ENCODE measurements at places on chromosomes 4 and X.

GRCh38 chrX:104045642-104046041 lies 5.9 kb downstream of the H2BW2 start:
- no peak for DNase-seq

DNA sequence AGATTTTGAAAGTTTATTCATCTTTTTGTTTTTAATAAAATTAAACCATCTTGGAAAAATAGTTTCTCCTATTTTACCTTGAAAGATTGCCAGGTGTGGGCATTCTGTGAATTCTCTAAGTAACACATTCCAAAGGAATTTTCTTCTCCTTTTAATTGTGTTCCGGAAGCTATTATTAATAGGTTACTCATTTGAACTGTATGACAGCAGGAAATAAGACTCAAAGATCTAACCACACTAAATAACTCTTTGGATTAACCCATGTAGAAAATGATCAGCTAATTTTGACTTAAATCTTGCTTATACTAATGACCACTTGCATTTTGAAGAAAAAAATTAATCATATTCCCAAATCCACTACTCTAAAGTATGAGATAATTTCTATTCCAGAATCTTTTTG lies 17.6 kb upstream of the CCNI start:
- no peak for DNase-seq

GRCh38 chr4:68369142-68369805 lies 19.4 kb upstream of the YTHDC1 start:
- no peak for DNase-seq

GRCh38 chr4:111960241-111960667 lies 185.0 kb upstream of the FAM241A start:
- no peak for DNase-seq

GRCh38 chr4:89427782-89428181 lies 120.2 kb upstream of the GPRIN3 start:
- DNase-seq: no peak

GRCh38 chr4:2929469-2929868 lies 33.7 kb downstream of the NOP14 start:
- DNase-seq: no peak

GRCh38 chr4:32032136-32032672 lies 1312.0 kb downstream of the PCDH7 start:
- no peak for DNase-seq

DNA sequence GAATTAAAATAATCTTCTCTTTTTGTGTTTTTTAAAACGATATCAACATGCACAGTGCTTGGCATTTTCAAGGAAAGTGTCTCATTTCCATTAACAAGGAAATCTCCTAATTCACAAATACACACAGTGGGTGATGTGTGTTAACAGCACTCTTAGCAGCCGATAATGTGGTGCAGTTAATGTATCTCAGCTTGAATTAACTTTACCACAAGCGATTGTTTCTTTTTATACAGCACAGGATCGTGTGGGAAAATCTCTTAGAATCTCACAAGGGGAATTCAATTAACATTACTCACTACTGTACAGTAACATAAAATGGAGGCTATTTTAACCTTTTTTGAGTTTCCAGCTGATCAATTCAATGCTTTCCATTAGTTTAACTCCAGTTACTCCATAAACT lies 1841.9 kb downstream of the STIM2 start:
- DNase-seq: no peak

GRCh38 chrX:24646006-24646405 lies 1.1 kb downstream of the PCYT1B start:
- DNase-seq: no peak

DNA sequence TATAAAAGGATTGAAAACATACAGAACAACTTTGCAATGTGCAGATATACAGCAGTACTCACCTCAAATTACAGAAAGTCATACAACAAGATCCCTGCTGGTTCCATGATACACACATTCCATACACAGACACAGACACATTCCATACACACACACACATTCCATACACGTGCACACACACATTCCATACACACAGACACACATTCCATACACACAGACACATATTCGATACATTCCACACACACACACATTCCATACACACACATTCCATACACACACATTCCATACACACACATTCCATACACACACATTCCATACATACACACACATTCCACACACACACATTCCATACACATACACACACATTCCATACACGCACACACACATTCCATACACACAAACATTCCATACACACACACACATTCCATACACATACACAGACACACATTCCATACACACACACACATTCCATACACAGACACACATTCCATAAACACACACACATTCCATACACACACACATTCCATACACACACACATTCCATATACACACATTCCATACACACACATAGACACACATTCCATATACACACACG lies 13.7 kb downstream of the LINC00632 start:
- no peak for DNase-seq

DNA sequence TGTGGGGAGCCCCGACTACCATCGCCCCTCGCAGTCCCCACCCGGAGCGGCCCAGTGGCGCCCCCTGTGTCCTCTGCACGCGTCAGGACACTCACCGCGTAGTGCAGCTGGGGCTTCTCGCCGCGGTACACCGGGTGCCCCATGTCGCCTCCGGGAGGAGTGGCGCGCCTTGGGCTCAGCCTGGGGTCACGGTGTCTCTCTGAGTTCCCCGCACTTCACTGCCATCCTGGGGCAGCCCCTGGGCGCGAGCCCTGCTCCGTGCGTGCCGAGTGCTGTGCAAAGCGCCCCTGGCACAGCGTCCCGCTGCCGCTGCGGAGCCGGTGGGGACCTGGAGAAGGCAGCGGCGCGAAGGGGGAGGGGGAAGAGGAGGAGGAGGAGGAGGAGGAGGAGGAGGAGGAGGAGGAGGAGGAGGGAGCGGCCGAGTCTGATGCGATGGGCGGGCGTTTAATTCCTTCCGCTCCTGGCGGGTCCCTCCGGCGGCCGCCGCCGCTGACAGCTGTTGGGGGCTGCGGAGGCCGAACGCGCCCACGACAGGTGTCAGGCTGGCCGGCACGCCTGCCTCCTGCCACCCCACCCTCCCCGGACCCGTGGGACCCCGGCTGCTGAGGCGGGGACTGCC lies 134.3 kb downstream of the AMELX start:
- peak; percentile 5 for DNase-seq

DNA sequence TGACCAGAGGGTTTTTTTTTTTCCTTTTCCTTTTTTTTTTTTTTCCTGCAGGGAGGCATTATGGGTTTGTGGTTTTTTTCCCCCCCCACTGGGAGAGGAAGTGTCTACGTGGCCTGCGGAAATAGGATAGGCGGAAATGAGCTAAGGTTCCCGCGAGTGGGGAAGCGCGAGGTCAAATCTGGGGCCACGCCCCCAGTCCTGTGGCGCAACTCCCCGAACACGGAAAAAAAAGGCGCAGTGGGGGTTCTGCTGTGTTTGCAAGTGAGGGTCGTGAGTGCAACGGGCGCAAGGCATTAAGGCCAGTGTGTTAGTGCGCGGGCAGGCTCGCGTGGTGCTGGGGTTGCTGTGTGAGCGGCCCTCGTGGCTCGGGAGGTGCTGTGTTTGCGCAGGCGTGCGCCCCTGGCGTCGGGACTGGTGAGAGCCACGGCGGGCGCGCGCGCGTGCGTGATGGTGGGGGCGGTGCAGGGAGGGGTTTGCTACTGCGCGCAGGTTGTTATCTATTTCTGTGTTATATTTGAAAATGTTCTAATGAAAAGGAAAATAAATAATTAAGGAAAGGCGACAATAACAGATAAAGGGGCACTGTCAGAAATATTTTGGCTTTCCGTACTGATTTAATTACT lies 685 bp upstream of the MORF4L2 start:
- DNase-seq: peak; percentile 59

DNA sequence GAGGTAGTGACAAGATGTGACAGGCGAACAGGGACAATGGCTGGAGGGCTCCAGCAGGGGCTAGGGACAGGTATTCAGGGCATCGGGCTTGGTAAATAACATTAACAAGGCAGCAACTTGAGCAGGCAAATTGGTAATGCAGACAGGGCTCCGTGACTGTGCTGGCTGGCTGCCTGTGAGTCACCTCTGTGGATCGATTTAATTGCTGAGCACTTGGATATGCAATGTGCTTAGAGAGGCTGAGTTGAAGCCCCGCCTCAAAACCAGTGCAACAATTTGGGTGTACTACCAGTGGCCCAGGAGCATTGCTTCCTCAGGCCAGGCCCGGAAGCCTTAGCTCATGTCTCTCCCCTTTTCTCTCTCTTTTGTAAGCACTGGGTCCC lies 19.5 kb downstream of the CNGA2 start:
- DNase-seq: no peak

- no peak for DNase-seq
Measured at GRCh38 chr4:145882604-145883003, 56.0 kb downstream of the ZNF827 start.

- DNase-seq: no peak
Measured at GRCh38 chrX:77167993-77168392, 279.2 kb upstream of the FGF16 start.

- DNase-seq: no peak
Measured at GRCh38 chr4:101348367-101348827, 1.1 kb upstream of the PPP3CA start.

DNA sequence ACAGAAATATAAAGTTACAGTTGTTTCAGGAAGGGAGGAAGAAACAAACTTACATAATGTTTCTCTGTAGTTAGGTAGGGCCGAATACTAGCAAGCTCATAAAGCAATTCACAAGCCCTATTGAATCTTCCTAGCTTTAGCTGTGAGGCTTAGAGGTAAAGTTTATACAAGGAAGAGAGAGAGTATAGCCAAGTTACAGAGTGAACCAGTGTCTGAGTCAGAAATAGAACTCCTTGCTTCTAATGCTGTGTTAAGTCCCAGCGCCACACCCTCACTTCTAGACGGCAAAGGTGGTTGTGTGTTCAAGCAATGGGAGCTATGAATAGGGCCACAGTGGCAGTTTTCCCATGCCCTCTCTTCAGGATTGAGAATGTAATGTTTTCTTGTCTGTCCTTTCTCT lies 6.1 kb downstream of the LPAR4 start:
- DNase-seq: no peak

GRCh38 chr4:97496298-97496873 lies 646.9 kb downstream of the STPG2 start:
- no peak for DNase-seq

DNA sequence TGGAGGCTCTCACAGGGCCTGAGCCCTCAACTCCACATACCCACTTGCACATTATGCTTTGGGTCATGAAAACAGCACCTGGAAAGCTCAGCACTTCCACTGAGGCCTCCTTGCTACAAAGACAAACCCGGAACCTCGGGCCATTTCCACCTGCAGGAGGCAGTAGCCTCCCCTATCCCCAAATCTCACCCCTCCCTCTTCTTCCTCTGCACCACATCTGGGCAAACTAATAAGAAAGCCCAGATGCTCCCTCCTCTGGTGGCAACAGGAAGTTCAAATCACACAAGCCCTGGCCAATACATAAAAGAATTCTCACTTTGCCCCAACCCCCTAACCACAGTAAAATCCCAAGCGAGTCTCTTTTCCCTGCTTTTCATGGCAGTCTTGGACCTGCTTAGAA lies 136.4 kb downstream of the MAPK10 start:
- DNase-seq: no peak

GRCh38 chr4:23097251-23097650 lies 404.5 kb downstream of the GBA3 start:
- no peak for DNase-seq

- DNase-seq: no peak
Measured at GRCh38 chr4:135532132-135532531, 1330.5 kb upstream of the PABPC4L start.

Data from hypothalamus (tissue), 51 donors.